NCI-H2081 (cell line): ENCODE measurements at places on chromosomes 13 and 19.

- DNase-seq: peak; percentile 76
Observed at GRCh38 chr13:101942038-101942437, 459.8 kb downstream of the FGF14 start.

GRCh38 chr13:23945612-23946011 is 48.3 kb upstream of the C1QTNF9B start:
- DNase-seq: no peak

GRCh38 chr13:39091586-39091985 is 53.3 kb downstream of the NHLRC3 start:
- no peak for DNase-seq

DNA sequence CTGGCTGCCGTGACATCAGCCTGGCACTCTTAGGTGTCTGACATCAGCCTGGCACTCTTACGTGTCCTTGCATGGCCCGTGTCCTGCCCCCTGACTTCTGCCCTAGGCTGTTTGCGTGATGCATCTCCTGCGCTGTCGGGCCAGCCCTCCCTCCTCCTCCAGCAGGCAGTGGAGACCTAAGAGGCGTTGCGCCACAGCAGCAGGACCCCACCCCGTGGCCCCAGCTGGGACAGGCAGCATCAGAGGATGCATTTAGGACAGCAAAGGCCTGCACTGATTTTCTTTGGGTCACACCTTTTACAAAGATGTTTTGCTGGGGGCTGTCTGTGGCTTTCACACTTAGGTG is 65.3 kb downstream of the GPR12 start:
- DNase-seq: no peak

- no peak for DNase-seq
Observed at GRCh38 chr19:19181488-19181998, 10.4 kb downstream of the BORCS8 start.

- DNase-seq: no peak
Observed at GRCh38 chr13:32902874-32903273, 113.3 kb upstream of the KL start.

- no peak for DNase-seq
Observed at GRCh38 chr13:94660695-94661326, 51.5 kb downstream of the SOX21 start.

GRCh38 chr13:36550177-36550576 is 117.9 kb downstream of the CCNA1 start:
- no peak for DNase-seq

GRCh38 chr13:109743706-109744453 is 42.5 kb downstream of the IRS2 start:
- DNase-seq: peak; percentile 20

- no peak for DNase-seq
Observed at GRCh38 chr13:76833441-76833954, 52.7 kb downstream of the KCTD12 start.

GRCh38 chr19:48290771-48291488 is 21.0 kb downstream of the ZNF114 start:
- peak; percentile 22 for DNase-seq

- no peak for DNase-seq
Observed at GRCh38 chr19:4937060-4937459, 27.8 kb downstream of the UHRF1 start.

- peak; percentile 70 for DNase-seq
Observed at GRCh38 chr13:60282708-60283107, 114.3 kb upstream of the TDRD3 start.

- no peak for DNase-seq
Observed at GRCh38 chr19:32910874-32911273, 41.3 kb upstream of the SLC7A9 start.

- no peak for DNase-seq
Observed at GRCh38 chr13:29435125-29435911, 160.2 kb downstream of the SLC7A1 start.
